ENCODE measurements at places on chromosomes 2 and 18.

GRCh38 chr18:26477828-26478466, 70.4 kb downstream of the KCTD1 start:
- DNase-seq = no peak

GRCh38 chr2:183123117-183123958, 905 bp upstream of the NUP35 start:
- no peak for DNase-seq

DNA sequence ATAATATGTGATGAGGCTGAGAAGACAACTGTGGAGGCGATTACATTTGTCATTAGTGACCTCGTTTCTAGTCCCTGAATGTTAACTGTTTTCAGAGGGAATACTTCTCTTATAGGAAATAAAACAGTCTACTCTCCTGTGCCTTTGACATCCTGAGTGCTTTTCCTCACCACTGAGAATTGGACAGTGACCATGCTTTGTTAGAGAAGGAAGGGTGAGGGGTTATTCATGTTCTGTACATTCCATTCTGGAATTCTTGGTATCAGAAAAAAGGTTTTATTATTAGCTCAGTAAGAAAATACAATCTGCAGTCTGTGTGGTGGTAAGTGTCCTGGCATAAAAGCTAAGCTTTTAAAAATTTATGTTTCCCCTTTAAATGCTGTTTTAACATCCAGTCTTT, 58.8 kb downstream of the PARD3B start:
- no peak for DNase-seq

- no peak for DNase-seq
Measured at GRCh38 chr18:45370255-45371010, 244.8 kb upstream of the SLC14A2 start.

GRCh38 chr2:137020452-137021196, 255.3 kb downstream of the THSD7B start:
- no peak for DNase-seq
